ENCODE measurements at places on chromosomes 13 and 19.

DNA sequence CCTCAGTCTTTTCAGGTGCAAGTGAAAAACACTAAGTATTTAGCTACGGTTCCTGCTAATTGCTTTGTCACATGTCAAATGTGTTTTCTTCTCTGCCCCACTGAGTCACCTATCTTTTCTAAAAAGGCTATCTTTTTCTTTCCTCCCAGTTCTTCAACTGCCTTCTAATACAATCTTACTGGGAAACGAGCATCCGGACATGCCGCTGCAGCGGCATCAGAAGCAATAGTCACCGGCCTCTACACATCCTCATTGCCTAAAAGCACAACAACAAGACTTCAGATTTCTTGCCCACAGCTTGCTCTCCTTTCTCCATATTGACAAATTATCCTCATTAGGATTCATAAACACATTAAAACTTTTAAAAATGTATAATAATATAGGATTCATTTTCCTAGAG lies 1.2 kb downstream of the PCDH9 start:
- peak; percentile 33 for DNase-seq

- no peak for DNase-seq
Observed at GRCh38 chr13:92459306-92459705, 767.3 kb upstream of the GPC6 start.

GRCh38 chr13:44726214-44726613 lies 150.1 kb upstream of the TSC22D1 start:
- DNase-seq = peak; percentile 96

GRCh38 chr13:72284791-72285190 lies 417.8 kb upstream of the DACH1 start:
- no peak for DNase-seq

DNA sequence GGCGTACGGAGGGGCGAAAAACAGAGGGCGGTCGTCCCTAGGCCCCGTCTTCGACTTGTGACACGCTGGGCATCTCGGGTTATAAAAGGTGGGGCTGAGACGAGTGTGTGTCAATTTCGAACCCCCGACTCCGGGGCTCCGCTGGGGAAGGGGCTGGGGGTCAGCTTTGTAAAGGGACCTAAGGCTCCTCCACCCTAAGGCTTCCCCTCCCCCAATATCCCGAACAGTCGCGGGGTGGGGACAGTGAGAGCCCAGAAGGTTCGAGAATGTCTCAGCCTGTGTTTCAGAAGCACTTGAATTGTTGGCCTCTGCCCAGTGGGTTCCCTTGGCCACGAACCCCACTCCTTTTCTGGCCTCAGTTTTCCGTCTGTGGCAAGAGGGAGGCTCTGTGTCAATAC lies 450 bp downstream of the SELENOW start:
- no peak for DNase-seq

DNA sequence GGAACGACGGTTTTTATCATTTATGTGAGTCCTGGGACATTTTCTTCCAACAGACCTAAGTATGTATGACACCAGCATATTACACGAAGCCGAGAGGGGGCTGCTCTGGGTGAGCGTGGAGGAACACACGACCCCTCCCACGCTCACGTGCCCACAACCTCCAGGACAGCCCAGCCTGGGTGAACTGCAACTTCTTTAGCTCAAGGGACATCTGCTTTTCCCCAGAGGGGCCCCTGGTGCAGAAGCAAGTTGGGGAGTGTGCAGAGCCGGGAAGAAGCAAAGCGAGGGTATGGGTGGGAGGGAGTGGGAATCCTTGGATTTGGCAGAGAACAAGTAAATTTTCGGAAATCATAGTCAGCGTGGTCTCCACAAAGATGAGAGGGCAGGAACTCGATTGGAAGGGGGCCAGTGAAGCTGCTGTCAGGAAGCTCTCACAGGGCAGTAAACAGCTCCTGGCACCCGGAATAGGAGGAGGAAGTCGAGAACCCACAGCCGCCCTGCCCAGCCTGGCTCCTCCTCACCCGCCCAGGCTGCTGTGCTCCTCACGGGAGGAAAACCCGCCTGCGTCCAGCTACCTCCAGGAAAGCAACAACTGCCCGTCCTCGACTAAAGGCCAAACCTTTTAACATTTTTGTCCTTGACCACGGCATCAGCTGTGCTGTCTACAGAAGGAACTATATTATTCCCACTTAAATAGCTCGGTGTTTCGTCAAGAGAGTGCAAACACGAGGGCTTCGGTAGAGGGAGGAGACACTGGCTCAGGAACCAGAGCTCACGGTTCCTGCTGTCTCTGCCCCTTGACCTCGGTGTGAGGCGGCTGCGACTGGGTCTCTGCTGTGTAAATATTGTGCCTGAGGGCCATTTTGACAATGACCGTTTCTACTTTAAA lies 17.2 kb upstream of the CFAP97D2 start:
- DNase-seq = peak; percentile 80

- no peak for DNase-seq
Observed at GRCh38 chr19:47021536-47022139, 2.0 kb downstream of the NPAS1 start.

- DNase-seq = no peak
Observed at GRCh38 chr13:103062079-103062478, 4.1 kb downstream of the SLC10A2 start.

GRCh38 chr13:39767791-39768517 lies 112.5 kb downstream of the COG6 start:
- DNase-seq = no peak

DNA sequence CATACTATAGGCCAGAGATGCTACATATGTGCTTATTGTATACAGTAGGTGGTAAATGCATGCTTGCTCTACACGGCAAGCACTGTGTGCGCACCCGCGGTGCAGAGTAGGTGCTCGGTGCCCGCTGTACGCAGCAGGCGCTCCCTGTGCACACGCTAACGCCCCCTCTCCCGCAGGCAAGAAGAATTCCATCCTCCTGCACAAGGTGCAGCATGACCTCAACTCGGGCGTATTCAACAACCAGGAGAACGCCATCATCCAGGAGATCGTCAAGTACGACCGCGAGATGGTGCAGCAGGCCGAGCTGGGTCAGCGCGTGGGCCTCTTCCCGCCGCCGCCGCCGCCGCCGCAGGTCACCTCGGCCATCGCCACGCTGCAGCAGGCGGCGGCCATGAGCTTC lies 17.7 kb downstream of the POLRMT start:
- DNase-seq = no peak

DNA sequence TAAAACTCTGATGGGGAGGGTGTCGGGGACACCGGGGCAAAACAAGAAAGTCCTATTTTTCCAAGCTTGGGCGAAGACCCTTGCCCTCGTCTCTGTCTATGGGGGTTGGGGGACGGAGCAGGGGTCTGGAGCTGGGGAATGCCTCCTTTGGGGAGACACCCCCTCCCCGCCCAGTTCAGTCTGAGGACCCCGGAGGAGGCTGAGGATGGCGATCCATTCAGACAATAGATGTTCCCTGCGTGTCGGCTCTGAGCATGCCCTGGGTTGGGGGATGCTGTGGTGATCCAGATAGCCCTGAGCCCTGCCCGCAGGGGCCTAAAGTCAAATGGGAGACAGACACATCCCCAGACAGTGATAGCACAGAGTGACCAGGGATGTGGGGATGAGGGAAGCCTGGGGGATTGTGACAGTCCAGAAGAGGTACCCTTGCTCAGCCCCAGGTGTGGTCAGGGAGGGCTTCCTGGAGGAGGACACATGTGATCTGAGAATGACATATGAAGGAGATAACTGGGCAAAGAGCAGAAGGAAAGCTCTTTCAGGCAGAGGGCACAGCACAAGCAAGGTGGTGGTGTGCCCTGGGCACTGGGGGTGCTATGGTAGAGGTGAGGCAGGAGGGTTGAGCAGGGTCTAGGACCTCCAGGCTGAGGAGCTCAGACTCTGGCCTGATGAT lies 9.1 kb downstream of the LRFN3 start:
- no peak for DNase-seq

DNA sequence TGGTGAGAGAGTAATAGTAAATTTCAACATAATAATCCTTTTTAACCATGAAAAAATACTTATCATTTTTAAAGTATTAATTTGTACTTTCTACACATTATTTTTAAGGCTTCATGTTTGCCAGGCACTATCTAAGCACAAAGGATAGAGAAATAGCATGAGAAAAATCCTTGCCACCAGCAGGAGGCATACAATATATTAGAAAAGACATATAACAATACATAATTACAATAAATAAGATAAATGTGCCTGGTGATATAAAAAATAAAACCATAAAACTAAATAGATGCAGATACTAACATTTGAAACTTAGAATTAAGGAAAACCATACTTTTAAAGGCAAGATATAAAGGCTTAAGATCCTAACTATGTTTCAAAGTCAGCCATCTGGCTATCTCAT lies 1256.4 kb downstream of the DIAPH3 start:
- DNase-seq = peak; percentile 16

GRCh38 chr13:110305949-110306339 lies 1.0 kb downstream of the COL4A1 start:
- DNase-seq = peak; percentile 62

GRCh38 chr13:50153401-50153800 lies 138.2 kb downstream of the KCNRG start:
- no peak for DNase-seq

DNA sequence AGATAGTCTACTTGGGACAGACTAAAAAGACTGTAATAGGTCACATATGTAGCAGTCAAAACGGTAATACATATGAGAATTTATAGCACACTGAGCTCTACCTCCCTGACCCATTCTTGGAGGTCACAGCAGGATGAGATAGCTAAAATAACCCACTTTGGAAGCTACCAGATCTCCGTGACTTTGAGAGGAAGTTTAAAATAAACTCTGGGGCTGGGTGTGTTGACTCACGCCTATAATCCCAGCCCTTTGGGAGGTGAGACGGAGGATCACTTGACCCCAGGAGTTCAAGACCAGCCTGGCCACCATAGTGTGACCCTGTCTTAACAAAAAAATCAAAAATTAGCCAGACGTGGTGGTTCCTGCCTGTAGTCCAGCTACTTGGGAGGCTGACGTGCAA lies 45.3 kb downstream of the DHRS12 start:
- no peak for DNase-seq

GRCh38 chr19:29667901-29668341 lies 2.7 kb downstream of the PLEKHF1 start:
- DNase-seq = no peak

- no peak for DNase-seq
Observed at GRCh38 chr19:3980353-3981251, 4.7 kb downstream of the EEF2 start.

DNA sequence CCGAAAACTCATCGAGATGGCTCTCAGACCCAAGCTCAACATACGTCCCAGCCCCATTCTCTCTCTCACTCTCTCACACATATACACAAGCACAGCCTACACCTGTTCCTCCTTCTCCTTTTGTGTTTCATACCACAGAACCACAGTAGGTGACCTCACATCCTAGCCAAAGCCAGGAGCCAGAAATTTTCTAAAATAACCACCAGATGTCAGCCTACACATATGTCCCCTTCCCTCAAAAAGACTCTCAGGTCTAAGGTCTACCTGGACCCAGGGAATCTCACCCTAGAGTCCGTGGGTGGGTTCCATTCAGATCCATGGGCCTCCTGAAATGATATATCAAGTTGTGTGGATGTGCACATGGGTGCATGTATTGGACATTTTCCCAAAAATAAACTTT lies 104.2 kb upstream of the IPO5 start:
- peak; percentile 40 for DNase-seq

- no peak for DNase-seq
Observed at GRCh38 chr19:50328224-50328872, 829 bp downstream of the KCNC3 start.

- DNase-seq = no peak
Observed at GRCh38 chr13:106755542-106755941, 187.6 kb upstream of the ARGLU1 start.

GRCh38 chr19:4425537-4425936 lies 23.1 kb downstream of the CHAF1A start:
- peak; percentile 74 for DNase-seq

- DNase-seq = no peak
Observed at GRCh38 chr13:68214691-68215415, 984.7 kb upstream of the PCDH9 start.

GRCh38 chr13:39197647-39198007 lies 159.4 kb downstream of the NHLRC3 start:
- no peak for DNase-seq

DNA sequence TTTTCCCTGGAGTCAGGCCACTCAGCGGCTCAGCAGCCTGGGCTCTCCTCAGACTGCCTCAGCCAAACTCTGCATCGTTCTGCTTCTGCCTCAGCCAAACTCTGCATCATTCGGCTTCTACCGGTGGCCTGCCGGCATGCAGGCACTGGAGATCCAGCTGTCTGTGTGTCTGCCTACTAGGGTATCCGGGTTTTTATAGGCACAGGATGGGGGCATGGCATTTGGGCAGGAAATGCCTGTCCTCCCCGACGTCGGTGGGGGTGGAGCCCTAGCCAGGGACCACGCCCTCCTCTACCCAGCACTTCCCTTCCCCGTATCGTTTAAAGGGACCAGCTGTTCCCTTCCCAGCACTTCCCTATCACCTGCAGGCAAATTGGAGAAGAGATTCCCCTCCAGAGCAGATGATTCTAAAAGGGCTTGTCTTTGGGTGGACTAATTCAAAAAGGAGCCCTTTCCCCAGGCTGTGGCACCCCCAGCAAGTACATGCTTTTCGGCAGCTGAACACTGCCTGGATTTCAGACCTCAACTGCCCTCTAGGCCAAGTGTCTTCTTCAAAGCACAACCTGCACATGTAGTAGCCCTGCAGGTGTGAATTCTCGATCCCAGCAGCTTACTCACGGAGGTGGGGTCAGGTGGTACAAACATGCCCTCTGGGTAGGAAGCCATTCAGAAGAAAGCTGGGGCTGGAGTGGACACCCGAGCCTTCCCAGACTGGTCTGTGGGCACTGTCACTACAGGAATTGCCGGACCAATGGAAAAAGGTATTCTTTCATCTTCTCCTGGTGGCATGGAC lies 25.4 kb upstream of the GPR12 start:
- DNase-seq = no peak

- no peak for DNase-seq
Observed at GRCh38 chr13:111239764-111240670, 80.4 kb upstream of the TEX29 start.

GRCh38 chr13:98515818-98516465 lies 61.0 kb downstream of the STK24 start:
- no peak for DNase-seq

DNA sequence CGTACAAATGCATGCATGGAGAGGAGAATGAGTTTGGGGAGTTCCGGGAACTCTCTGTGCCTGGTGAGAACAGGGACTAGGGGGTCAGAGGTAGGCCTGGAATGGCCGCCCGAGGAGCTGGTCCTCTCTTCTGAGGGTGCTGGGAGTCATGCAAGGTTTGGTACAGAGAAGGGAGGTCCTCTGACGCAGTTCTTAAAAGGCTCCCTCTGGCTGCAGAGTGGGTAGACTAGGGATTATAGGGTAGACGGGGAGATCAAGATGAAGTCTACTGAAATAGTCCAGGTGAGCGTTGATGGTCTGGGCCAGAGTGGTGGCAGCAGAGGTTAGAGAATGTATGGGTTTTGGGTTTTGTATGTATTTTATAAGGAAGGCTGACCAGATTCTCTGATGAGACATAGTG lies 796 bp downstream of the ZNF304 start:
- DNase-seq = no peak

GRCh38 chr19:7226739-7227138 lies 67.5 kb downstream of the INSR start:
- DNase-seq = peak; percentile 23

DNA sequence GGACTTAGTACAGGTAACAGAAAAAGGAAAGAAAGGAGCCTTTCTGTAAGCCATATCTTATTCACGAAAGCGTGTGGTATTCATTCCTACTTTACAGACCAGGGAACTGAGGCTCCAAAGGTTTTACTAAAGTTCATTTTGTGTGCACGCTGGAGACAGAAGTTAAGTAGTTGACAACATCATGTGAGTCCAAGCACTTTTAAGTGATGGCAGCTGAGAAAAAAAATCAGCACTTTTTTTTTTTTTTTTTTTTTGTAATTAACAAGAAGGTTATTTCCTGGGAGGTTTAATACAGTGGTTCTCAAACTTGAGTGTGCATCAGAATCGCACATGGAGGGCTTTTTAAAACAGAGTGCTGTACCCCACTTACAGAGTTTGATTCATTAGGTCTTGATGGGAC lies 2.0 kb downstream of the DNAJC3 start:
- DNase-seq = no peak

All from fibroblast of pulmonary artery (primary cell).